Foreskin keratinocyte (primary cell): ENCODE measurements at places on chromosomes 7 and 10.
A peak's percentile ranks its signal among the peaks of the same experiment; 100 is the strongest.

DNA sequence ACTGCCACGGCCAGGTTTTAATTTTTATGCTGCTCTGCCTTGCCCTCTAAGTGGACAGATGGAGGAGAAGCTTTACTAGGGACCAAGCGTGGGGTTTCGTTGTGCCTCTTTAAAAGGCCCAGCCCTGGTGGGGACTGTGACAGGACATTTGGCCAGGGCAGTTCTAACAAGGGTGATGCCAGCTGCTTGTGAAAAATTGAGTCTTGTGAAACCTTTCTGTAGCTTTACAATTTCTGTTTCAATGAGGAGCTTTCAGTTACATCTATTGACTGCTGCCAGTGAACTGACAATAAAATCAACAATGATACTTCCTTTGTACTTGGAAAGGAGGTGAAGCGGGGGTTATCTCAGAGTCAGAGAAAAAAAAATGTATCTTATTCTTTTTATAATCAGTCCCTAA is 233.1 kb upstream of the CSTF2T start:
- DNase-seq: no peak

- peak; percentile 44 for DNase-seq
Observed at GRCh38 chr7:128322040-128322643, 21.6 kb downstream of the RBM28 start.

DNA sequence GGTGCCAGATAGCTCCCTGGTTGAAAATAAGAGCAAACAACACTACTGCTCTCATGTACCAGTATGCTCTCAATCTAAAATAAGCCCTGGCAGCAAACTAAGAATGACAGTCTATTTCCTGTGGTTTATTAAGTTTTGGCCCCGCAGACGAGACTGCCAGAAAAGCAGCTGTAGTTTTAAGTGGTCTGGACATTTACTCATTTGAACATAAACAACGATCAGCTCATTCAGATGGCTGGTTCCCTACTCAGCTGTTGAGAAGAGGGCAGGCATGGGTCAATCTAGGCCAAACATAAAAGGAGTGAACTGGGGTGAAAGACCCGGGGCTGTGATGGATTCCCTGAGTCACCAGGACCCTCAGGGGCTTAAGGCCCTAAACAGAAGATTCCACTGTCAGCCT is 4.5 kb downstream of the TRIL start:
- no peak for DNase-seq

- no peak for DNase-seq
Observed at GRCh38 chr7:37357637-37357996, 91.0 kb downstream of the ELMO1 start.

DNA sequence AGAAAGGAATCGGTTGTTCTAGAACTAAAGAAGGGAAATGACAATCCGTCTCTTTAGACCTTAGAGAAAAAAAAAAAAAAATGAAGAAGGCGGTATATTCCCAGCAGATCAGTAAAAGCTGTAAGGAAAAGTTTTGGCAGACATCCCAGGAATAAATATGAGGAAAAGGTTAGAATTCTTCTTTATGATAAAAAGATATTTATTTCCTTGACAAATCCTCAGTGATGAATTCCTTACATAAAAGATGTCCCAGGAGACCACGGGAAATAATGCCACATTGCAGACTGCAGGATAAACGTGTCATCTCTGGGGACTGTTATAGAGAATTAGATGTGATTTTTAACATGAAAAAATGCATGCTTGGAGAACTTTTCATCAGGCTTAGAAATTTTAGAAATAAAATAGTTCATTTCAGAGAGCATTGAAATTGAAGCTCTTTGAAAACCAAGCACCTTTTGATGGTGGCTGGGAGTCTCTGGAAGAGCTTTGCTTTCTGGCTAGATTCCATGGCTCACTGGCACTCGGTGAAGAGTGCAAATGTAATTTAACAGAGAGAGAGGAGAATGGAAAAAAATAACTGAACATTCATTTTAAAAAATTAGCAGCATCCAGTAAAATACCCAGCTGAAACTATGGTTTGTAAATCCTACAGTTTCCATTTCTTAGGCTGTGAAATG is 98.2 kb downstream of the PRPF18 start:
- no peak for DNase-seq

GRCh38 chr10:107059068-107059804 is 105.3 kb downstream of the SORCS1 start:
- no peak for DNase-seq

GRCh38 chr10:132833421-132834111 is 47.6 kb upstream of the NKX6-2 start:
- no peak for DNase-seq

GRCh38 chr10:118520116-118520742 is 75.2 kb downstream of the PRLHR start:
- DNase-seq: no peak

DNA sequence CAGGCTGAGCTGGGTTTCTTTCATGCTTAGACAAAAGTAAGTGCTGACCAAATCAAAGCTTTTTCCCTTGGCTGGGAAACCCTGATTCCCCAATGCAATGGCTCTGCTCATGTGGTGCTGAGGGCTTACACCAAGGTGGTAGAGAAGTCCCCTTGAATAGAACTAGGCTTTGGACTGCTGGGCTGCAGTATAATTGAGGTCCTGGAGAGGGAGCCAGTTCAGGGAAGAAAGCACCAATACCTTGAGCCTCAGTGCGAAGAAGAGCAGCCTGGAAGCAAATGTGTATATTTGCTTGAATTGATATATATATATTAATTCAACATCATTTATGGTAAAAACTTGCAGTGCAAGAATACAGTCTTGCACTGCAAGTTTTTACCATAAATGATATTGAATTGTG is 391.1 kb downstream of the RPS24 start:
- no peak for DNase-seq

- DNase-seq: no peak
Observed at GRCh38 chr10:100362570-100363496, 15.8 kb downstream of the SCD start.

DNA sequence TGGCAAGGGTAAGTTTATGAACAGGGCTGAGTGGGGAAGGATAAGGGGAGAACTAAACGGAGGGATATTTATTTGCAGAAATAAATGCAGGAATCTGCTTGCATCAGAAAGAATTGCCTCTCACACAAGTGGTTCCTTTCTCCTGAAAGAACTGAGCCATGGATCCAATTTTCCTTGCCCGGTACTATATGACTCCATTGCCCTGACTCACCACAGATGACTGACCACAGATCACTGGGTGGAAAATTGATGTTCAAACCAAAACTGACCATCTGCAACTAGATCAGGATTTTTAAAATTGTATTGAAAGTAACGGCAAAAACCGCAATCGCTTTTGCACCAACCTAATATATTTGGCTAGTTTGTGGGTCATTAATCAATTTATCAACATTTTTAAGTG is 6.2 kb upstream of the MACC1 start:
- no peak for DNase-seq

DNA sequence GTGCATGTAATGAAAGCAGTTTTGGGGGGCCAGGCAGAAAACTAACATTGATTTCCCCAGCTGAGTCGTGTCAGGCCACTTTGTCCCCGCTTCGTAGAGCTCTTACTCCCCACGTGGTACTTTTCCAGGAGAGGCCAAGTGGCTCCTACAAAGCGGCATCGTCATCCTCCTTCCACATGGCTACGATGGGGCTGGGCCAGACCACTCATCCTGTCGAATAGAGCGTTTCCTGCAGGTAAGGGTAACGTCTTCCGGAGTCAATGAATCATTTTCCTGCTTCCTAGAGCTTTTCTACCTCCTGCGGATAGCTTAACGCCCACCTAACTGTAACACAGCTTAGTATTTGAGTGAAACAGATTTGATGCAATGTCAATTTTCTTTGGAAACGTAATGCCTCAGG is 21.7 kb upstream of the SEC61A2 start:
- no peak for DNase-seq

- DNase-seq: no peak
Observed at GRCh38 chr7:2478399-2478785, 2.2 kb upstream of the GRIFIN start.

- no peak for DNase-seq
Observed at GRCh38 chr10:114167985-114168384, 6.0 kb downstream of the CCDC186 start.

DNA sequence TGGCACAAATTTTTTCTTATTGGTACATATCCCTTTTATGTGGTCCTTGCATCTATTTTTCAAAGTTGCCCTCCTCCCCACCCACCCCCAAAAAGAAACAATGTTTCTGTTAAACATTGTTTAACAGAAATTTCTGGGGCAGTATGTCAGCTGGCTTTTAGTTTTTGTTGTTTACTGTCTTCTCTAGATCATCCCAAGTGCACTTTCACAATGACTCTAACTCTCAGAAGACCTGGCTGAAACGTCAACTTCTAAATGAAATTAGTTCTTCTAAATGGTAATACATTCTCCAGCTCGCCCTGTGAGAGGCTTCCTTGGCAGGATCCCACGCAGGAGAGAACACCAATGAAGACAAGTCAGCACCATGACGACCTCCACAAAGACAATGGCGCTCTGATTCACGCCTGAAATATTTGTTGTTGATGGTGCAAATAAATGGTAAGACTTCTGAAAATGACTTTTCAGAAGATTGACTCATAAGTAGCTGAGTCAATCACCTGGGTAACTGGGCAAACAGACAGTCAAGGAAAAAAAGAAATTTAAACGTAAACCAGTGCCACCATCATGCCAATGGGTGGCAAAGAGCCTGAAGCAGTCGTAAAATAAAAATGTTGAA is 293.7 kb downstream of the FZD1 start:
- peak; percentile 99 for DNase-seq

GRCh38 chr10:17444388-17444714 is 10.0 kb downstream of the ST8SIA6 start:
- DNase-seq: no peak

DNA sequence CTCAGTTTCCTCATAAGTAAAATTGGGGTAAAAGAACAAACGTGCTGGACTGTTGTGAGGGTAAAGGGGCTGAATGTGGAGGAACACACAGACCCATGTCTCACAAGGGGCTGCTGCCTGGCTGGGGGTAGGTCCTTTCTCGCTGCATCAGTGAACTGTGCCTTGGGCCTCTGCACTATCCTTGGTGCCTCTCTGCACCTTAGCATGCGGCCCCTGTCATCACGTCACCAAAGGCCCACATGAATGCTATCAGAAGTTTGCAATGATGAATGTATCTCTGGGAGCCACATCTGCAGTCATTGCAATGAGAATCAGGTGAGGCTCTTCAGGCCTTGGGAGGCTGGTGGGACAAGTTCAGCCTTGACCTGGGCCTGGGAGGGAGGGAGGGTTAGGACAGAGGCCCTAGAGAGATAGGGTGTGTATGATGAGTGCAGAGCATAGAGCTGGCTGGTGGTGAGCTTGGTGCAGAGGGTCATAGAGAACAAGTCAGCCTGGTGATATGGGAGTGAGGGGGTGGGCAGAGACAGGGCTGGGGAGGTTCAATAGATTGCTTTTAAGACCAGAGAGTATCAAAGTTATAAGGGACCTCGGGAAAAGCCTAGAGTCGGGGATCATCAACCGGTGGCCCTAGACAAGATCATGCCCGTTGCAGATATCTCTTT is 308.4 kb downstream of the RPS24 start:
- no peak for DNase-seq

GRCh38 chr10:100303724-100304319 is 17.3 kb upstream of the BLOC1S2 start:
- no peak for DNase-seq

- no peak for DNase-seq
Observed at GRCh38 chr7:69115788-69116187, 482.5 kb upstream of the AUTS2 start.

GRCh38 chr10:91206427-91206826 is 14.0 kb upstream of the PCGF5 start:
- no peak for DNase-seq

GRCh38 chr10:97838091-97838490 is 11.6 kb upstream of the GOLGA7B start:
- DNase-seq: no peak

GRCh38 chr10:111990734-111991133 is 192.8 kb downstream of the GPAM start:
- DNase-seq: no peak

DNA sequence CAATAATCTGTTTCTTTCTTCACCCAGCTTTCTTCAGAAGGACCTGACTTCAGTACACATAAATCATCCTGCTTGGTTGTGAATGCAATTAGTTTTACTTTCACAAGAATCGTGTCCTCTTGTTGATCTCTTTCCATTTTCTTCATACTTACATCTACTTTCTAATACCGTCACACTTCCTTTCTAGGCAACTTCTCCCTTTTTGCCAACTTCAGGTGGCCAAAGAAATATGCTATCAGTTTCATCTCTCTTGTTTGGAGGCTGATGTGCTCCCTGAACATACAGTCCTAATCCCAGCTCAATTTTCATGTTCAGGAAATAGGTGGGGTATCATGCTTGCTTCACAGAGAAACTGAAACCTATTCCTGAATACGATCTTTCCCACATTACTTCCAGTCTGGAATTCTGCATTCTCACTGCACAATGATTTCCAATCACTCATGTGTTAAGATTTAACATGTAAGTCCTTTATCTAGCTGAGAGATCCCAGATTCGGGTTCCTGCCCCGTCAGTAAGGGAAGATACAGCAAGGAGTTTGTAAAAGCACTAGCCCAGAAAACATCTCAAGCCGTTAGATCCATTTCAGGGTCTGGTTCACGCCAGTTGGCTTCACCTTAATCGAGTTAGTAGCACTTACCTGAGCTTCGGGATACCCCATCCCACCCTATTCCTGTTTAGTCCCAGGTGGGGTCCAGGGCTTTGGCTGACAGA is 994 bp downstream of the SLC25A28 start:
- DNase-seq: peak; percentile 22

DNA sequence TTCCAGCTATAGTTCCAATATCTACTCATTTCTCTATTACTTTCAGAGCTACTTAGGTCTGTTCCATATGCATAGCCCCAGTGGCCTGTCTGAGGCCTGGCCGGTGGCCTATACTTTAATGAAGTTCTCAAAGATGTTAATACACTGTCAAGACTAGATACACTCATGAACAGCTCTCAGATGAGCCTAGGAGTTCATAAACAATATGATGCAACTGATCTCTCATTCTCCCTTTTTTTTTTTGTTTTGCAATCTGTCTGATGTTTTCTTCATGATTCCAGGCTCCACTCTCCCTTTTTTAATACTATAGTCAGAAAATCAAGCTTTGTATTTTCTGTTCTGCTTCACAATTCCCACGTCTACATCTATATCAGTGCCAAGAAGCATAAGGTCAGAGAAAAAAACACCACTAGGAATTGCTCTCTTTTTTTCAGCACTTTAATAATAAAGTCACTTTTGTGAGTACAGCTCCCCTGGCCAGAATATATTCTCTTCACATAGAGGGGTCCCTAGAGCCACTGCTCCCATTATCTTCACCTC is 321.0 kb downstream of the C7orf25 start:
- no peak for DNase-seq

DNA sequence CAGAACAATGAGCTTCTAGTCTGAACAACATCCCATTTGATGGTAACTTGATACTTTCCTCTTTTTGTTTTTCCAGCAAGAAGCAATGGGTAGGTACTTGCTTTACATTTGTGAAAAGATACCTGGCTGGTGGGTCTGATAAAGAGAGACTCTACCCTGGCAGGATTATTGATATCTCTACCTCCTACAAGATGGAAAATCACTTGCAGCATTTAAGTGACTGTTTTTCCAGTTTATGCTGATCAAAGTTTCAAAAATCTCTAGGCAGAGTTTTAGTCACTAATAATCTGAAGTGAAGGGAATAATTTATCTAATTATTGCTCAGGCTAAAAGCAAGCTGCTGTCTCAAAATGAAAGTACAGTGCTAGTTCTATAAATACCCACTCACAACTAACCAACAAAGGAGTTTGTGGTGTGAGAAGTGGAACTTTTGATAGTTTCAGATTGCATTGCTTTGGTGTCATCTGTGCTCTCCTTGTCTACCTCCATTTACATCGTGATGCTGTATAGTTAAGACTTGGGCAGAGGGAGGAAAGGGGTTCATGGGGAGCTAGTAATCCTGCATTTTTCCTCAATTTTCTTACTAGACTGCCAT is 86.0 kb upstream of the ANKRD1 start:
- no peak for DNase-seq

- DNase-seq: no peak
Observed at GRCh38 chr10:75827587-75828021, 396.2 kb downstream of the LRMDA start.
